ENCODE measurements at places on chromosomes 12 and 14. TPM values are rescaled to one million over a fixed set of nuclear protein-coding genes. Genes with fewer than 3 reads are reported as not detected.

Gene GLI1
- total RNA-seq, result 0.20 TPM

Gene DNAJC22
- total RNA-seq, result 42.3 TPM

Gene LTB4R
- total RNA-seq, result 7.2 TPM

Gene AQP6
- total RNA-seq, result 0.28 TPM

- no peak for DNase-seq
Measured at GRCh38 chr12:54026640-54027441, 1.4 kb upstream of the HOXC6 start.

DNA sequence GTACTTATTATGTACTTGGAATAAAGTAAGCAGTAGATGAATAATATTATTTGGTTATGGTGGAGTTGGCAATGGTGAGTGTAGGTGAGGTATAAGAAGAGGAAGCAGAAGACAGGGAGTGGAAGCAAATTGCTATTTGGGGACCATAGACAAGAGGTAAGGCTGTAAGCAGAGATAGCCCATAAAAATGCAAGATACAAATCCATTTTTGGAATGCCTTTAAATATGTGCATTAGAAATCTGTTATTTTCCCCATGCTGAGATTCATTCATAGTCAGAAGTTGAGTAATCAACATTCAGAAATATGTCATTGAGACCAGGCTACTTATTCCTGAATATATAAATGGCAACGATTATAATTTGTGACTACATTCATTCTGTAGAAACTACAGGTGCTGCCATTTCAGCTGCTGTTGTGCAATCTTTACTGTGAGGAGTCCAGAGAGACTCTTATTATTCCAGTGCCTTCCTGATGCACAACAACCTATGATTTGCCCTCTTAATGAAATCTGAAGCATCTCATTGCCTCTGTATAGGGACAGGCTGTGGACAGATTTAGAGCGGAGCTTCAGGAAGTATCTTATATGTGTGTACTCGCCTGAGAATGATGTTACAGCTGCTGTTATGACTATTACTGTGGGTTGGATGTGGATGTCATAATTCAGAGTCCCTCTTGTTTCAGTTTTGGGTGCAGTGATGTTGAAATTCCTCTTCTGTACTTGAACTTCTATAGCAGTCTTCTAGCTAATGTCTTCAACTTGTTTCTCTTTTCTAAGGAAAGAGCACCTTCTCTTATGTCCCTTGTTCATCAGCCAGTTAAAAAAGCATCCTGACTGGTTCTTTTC, 173.8 kb downstream of the NAV3 start:
- DNase-seq, result no peak

- no peak for DNase-seq
Measured at GRCh38 chr12:113862590-113863454, 103.3 kb downstream of the RBM19 start.

DNA sequence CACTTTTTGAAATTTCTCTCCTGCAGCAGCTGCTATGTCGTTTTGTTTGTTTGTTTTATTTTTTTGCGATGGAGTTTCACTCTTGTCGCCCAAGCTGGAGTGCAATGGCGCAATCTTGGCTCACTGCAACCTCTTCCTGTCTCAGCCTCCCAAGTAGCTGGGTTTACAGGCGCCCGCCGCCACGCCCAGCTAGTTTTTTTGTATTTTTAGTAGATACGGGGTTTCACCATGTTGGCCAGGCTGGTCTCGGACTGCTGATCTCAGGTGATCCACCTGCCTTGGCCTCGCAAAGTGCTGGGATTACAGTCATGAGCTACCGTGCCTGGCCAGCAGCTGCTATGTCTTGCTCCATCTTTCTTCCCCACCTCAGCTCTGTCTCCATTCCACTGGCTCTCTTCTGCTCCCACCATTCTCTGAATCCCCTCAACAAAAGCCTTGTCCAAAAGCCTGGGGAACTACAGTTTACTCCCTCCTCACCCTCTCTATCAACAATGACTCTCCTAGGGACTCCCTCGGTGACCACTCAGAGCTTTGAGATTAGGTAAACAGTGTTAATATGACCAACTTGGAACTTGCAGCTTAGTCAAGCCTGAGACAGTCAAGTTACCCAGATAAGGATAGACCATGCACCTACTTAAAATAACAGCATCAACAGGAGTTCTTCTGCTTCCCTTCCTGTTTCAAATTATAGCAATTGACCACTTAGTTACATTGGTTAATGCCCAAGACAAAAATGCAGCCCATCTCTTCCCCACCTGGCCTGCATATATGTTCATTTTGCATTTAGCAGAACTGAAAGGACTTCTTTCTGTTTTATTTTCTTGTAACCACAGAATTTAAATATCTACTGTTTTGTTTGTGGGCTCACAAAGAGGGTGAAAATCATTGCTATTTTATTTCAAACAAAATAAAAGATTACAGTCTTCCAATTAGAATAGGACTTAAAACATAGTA, 189.0 kb upstream of the AMIGO2 start:
- no peak for DNase-seq

- no peak for DNase-seq
Measured at GRCh38 chr12:24546661-24547060, 402.2 kb downstream of the BCAT1 start.

- DNase-seq, result no peak
Measured at GRCh38 chr12:105671720-105672119, 341.2 kb downstream of the C12orf75 start.

GRCh38 chr14:33068626-33069025, 129.9 kb downstream of the NPAS3 start:
- DNase-seq, result no peak

- DNase-seq, result no peak
Measured at GRCh38 chr14:23694085-23694948, 58.2 kb downstream of the DHRS2 start.

DNA sequence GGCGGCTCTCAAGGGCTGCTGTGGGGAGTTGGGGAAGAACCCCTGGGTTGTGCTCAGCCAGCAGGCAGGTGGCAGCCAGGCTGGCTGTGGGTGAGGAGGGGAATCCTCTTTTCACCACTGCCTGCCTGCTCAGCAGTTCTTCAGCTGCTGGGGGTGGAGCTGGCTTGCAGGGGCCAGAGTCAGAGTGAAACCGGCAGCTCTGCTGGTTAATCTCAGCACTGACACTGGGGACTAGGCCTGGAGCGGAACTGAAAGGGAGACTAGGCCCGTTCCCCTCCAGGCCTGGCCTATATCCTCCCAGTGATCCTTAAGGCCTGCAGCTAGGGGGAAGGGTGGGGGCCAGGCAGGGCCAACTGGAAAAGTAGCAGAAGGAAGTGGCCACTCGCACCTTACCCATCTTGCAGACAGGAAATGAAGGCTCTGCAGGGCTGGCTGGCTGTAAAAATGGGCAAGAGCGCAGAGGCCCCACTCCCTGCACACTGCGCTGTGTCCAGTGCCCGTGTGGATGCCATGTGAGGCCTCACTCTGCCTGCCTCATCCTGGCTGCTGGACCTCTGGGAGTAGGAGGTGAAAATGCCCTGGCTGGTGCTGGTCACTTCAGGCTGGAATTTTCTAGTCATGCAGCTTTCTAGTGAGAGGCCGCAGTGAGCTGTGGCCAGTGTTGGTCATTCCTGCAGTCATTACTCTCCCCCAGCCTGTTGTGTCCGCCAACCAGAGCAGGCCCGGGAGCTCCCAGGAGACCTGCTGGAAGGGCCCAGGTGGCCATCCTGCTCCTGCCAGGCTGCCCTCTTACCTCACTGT, 39.4 kb downstream of the SH2B3 start:
- DNase-seq, result peak; percentile 59

All from left lobe of liver (tissue), 2 donors.